Activated T-cell treated with anti-CD3 and anti-CD28 coated beads, Interleukin-2, amount 50 U/mL, for 72 hours (primary cell): ENCODE measurements at places on chromosomes 3 and 15. TPM values are rescaled to one million over a fixed set of nuclear protein-coding genes. Genes with fewer than 3 reads are reported as not detected.

DNA sequence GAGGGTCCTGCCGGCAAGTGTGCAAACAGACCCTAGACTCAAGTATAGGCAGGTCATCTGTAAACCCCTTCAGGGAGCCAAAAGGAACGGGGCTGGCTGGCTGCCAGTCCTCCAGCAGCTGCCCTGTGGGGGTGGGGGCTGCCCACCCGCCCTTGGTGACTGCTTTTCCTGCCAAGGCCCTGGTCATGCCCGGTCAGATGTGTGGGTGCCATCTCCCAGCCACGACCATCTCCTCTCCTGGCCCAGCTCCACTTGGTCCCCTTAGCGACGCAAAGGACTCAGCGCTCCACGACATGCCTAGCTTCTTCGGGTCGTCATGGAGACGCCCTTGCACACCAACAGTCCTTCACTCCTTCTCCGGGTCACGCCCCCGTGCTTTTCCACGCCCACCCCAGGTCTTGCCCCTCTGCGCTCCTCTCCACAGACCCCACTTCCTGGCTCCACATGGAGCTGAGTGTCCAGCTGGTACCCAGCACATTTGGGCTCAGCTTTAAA lies 2.4 kb downstream of the MUC4 start:
- DNase-seq: no peak

DNA sequence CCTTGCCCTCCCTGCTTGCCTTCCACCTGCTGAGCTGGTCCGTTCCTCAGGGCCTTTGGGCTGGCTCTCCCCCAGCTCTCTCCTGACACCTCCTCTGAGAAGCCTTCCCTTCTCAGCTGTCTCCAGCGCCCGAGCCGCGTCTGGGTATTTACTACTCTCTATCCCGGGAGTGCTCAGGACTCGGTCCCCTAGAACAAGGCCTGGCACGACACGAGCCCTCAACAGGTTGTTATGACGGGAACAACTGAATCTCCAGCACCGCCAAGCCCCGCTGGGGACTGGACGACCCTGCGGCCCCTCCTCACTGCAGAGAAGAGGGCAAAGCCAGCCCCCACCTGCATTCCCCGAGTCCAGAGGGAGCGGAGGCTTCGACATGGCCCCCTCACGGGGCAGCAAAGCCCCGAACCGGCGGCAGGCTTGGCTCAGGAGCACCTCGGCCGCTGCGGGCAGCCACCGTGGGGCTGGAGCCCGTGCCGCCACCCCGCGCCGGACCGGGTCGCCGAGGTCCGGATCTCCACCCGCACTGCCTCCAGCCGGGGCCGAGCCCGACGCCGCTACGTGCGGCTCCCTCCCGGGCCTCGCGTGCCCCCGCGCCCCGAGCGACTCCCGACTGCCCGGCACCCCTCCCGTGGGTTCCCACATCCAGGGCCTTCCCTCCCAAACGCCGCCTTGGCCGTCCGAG lies 792 bp downstream of the TPRA1 start:
- peak; percentile 23 for DNase-seq

DNA sequence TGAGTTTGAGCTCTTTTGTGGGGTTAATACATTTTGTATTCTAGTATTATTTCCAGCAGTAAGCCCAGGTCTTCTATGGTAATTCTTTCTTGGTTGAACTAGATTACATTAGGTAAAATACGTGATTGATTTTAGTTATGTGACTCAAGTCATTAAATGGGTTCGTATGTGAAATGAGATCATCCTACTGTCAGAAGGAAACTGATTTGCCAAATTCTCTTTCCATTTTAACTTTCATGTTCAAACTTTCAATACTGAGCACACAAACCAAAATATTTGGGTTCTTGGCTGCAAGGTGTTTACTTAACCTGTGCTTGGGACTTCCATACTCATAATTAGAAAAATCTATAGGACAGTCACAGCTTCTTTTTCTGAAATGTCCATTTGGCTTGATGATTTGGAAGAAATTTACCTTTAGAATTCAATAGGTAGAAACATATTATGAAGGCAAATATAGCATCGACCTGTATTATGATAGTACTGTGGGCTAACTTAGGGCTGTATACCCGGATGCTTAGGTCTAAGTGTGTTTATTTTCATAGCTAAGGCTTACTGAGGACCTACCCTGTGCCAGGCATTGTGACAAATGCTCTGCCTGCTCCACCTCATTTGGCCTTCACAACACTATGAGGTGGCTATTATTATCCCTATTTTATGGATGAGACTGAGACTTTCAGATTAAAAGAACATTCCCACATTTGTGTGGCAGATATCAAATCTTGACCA lies 631.8 kb upstream of the GRM7 start:
- no peak for DNase-seq

DNA sequence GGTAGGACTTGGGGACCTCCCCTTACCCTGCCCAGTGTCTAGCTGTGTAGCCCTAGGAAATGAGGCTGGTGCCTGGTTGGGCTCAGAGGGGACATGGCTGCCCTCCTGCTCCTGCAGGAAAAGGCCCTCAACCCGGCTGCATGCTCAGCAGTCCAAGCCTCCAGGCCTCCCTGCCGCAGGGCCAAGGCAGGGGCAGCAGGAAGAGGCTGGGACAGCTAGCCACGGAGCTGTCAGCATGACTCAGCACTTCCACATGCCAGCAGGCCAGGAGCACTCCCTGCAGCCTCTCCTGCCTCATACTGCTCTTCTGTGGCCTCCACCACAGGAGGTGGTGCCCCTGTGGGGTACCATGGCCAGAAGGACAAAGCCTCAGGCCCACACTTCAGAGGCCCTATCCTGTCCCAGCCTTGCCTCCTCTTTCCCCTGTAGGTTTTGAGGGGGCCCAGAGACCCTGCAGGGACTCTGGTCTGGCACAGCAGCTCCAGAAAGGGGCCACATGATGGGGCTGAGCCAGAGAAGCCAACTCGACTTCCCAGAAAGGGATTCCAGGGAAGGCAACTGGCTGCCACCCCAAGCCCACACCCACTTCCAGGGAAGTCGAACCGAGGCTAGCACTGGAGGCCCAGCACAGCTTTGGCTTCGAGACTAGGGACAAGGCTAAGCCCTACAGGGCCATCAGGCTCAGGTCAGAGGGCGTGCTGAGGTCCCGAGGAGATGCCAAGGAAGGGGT lies 19.5 kb downstream of the TKT start:
- no peak for DNase-seq

GRCh38 chr3:61114316-61114953 lies 136.8 kb downstream of the FHIT start:
- no peak for DNase-seq

DNA sequence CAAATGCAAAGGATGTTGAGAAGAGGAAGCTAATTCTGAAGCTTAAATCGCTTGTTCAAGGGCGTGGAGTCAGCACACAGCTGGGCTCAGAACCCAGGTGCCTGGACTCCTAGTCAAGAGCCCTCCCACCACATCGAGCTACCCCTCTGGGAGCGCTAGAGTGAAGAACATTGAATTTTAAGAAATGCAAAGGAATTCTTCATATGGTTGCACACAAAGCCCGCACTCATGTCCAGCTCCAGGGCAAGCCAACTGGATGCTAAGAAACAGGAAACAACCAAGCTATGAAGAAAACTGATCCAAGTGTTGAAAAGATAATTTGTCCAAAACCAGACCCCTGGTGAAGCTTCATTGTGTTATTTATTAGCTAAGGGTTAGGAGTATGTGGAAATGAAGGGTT lies 122.3 kb downstream of the ALDH1A2 start:
- DNase-seq: no peak

DNA sequence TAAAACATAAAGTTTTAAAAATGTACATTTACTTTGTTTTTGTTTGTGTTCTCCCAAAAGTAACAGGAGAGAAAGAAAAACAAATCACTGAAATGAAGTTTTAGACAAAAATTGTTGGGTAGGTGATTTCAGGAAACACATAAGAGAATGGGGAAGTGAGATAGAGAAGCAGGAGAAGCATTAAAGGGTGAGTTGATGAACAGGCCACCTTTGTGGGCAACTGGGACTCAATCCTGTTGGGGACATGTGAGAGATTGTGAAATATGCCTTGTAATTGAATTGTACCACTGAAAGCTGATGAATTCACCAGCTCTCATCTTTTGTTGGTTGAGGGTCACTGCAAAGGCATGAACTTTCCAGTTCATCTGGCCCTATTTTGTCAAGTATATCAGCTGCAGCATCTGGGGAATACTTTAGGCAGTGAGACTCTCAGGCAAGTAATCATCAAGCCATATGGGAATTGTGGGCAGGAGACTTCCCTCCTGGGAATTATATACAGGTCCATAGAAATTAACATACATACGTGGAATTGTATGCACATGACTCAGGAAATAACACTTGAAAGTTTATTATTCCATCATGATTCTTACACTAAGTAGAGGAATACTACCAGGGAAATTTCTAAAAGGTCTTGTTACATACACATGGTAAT lies 181.0 kb downstream of the ZBBX start:
- DNase-seq: no peak

DNA sequence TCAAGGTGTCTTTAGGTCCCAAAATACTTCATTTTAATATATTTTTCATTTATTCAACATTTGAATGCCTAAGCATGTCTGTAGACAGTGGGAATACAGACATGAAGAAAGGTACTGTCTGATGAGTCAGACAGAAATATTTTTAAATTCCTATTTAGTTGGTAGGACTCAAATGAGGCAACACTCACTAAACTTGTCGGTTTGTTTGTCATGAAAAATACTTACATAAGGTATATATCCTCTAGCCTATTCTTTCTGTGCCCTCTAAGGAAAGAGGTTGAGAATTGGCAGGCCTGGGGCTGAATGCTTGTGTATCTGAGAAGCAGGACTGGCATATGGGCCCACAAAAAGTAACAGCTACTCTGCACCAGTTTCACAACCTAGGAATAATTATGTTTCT lies 423.6 kb upstream of the MDFIC2 start:
- no peak for DNase-seq

GRCh38 chr3:129989414-129989813 lies 14.9 kb downstream of the TRH start:
- no peak for DNase-seq

- no peak for DNase-seq
Measured at GRCh38 chr3:137008131-137008530, 50.3 kb downstream of the IL20RB start.

DNA sequence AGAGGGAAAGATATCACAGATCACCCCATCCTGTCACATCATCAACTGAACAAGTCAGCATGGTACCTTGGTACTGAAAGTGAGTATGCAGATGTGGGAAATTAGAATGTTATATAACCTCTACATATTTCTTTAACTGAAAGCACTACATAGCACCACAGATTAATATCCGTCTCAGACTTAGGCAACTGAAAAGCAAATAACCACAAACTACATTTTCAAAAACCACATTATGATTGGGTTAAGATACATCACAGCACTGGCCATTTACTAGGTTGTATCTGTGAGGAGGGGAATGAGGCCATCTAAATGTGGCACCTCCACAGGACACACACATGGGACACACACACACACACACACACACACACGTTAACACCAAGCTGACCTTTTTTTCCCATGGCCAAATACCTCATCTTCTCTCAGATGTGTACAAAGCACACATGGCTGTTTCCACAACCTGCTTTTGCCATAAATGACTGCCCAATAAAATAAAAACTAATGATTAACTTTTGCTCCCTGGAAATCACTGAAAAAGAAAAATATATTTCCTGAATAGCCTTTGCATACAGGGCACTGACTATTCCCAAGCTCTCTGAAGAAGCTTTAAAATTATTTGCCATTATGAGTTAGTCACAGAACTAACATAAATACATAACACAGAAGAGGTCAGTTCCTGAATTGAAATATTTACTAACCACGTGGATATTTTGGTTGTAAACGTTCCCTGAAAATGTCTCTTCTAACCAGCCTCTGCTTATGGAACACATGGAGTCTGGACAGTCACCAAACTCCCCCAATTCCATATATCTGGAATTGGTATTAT lies 60.1 kb downstream of the SUMF1 start:
- no peak for DNase-seq

DNA sequence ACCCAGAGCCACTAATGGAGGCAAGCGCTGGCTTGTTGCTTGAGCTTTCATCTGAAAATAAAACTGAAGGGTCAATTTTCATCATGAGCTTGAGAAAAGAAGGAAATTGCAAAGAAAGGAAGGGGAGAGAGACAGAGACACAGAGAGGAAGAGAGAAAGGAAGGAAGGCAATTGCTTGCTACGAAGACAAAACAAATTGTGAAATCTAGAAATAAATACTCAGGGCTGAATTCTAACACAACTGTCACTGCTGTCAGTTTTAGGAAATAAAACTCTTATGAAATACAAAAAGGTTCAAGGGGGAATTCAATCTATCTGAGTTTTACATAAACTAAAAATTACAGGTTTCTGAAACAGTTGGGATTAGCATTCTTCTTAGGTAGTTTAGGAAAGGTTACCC lies 36.7 kb downstream of the FOXP1 start:
- no peak for DNase-seq

DNA sequence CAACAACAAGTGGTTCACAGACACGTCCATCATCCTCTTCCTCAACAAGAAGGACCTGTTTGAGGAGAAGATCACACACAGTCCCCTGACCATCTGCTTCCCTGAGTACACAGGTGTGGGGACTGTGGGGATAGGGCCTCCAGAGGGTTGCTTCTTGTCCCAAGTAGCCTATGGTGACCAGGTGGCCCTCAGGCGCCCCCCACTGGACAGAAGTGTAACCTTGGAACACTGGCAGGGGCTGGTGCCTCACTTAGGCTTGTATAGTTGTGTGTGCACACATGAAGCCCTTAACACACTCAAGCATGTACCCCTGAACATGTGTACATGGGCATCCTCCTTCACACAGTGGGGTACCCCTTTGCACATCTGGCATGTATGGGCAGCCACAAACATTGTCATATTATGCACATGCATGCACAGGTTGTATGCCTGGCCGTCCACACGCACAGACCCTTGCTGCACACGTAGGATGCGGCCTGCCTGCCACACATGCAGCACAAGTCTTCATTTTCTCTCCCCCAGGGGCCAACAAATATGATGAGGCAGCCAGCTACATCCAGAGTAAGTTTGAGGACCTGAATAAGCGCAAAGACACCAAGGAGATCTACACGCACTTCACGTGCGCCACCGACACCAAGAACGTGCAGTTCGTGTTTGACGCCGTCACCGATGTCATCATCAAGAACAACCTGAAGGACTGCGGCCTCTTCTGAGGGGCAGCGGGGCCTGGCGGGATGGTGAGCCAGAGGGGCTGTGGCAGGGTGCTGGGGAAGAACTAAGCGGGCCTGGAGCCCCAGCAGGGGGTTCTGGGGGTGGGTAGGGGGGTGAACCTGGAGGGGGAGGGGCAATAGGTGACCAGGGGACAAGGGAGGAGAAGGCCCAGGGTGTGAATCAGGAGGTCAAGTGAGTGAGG lies 11.7 kb upstream of the SEMA3B start:
- peak; percentile 50 for DNase-seq

DNA sequence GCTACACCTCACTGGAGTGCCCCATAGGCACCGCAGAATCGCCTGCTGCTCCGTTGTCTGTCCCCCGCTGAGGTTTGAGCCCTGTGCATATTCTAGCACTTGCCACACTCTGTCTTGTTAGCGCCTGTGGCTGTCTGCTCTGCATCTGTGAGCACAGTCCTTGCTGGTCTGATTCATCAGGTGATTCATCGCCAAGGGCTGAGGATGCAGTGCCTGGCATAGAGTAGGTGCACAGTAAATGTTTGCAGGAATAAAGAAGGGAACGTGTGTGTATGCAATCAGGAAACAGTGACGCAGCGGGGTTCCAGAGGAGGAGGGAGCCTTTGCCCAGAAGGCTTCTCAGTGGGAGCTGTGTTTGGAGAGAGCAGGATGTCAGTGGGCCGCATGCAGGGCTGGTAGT lies 124.0 kb upstream of the PLXNA1 start:
- no peak for DNase-seq

Gene TTC23
- 3.9 TPM for total RNA-seq

Gene ACKR2
- 1.2 TPM for total RNA-seq

Gene FOXB1
- total RNA-seq: 2.7 TPM

Gene STRA6
- total RNA-seq: 0.43 TPM
